ENCODE measurements at places on chromosomes 3 and 15.

DNA sequence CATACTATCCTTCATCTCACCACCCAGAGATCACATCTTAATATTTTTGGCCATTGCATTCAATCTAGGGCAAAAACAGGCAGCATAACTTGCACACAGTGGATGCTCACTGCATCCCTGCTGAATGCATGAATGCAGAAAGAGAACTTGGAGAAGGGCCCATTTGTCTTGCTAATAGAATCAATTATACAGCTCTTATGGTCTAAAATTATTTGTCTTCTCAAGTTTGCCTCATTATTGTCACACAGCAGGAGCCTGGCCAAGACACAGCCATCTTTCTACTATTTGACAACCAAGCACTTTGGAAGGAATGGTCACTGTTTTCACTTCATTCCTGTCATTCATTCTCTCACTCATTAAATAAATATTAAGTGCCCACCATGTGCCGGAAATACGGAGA, 1.2 kb upstream of the ARHGEF26 start:
- no peak for DNase-seq

- DNase-seq = no peak
Measured at GRCh38 chr3:123984957-123985356, 7.0 kb downstream of the ROPN1 start.

- DNase-seq = no peak
Measured at GRCh38 chr3:24479816-24480215, 14.8 kb downstream of the THRB start.

DNA sequence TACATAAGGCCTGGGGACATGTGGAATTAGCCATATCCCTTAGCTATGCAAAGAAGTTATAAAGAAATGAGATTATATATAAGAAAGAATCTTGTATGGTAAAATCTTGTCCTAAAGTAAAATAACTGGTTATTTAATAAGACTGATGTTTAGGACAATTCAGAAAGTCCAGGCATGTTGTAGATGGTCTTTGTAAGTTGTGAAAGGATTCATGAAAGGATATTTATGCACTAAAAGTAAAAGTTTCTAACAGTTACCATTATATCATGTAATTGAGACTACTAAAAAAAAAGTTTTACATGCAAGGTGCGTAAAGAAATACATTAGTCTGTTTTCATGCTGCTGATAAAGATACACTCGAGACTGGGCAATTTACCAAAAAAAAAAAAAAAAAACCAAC, 146.3 kb downstream of the FMN1 start:
- DNase-seq = no peak

GRCh38 chr15:94070356-94071295, 160.7 kb upstream of the MCTP2 start:
- DNase-seq = no peak

GRCh38 chr3:134874737-134875413, 79.8 kb downstream of the EPHB1 start:
- DNase-seq = no peak

DNA sequence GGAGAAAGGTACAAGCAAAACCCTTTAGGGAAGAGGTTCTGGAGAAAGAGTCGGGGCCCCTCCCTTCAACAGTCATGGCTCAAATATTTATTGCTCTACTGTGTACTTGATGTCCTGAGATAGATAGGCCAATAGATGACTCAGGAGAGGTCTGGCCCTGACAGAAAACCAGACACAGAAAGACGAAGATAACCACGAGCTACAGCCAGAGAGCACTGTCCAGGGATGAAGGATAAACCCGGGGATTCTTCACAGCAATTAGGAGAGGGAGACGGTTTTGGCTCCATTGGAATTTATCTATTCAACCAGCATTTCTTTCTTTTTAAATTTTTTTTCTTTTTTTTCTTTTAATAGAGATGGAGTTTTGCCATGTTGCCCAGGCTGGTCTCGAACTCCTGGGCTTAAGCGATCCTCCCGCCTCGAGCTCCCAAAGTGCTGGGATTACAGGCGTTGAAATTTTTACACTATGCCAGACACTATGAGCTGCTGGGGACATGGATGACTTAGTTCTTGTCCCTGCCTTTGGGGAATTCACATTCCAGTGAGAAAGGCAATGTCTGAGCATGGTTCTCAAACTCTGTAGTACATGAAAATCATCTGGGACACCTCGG, 4.6 kb upstream of the CIDEC start:
- no peak for DNase-seq

DNA sequence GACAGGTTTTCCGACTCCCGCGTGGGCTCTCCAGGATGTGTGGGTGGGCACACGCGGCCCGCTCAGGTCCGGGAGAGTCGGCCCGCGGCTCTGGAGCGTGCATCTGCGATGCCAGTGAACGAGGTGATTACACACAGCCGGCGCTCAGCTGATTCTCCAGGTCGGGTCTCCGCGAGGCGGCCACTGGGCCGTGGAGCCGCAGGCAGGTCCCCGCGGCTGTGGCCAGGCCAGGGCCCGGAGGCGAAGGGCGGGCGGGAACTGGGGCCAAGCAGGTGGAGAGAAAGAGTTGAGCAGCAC, 13.2 kb downstream of the PAK6 start:
- no peak for DNase-seq

DNA sequence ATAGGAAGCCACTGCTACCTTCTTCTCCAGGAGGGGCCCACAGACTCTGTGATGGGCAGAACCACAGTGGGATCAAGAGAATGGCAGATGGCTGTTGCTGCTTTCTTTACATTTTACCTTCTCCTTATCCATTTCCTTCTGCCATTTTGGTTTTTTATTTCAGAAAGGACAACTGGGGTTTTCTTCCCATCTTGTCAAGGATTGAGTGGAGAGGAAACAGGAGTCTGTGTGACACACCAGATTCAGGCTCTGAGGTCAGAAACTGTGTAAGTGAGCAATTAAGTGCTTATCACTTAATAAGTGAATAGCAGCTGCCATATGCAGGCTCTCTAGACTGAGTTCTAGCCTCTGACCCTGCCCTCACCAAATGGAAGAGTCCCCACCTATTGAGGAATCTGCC, 47.3 kb downstream of the ITGB5 start:
- DNase-seq = no peak

DNA sequence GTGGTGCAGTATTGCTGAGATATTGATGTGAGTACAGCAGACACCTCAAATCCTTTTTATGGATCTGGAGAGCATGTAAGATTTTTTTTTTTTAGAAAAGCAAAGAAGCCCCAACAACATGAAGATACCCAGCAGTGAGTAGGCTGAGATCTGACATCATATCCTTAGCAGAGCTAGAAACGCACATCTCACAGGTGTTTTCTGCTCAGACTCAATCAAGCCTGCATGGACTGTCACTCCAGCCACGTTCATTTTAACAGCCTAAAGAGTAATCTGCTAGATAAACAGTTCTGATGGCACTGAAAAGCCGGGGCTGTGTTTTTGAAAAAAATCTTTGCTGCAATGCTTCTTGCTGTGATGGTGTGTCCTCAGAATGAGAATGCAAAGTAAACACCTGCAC, 544.2 kb downstream of the FGF12 start:
- no peak for DNase-seq

GRCh38 chr3:23949784-23950183, 4.7 kb downstream of the NR1D2 start:
- no peak for DNase-seq

- no peak for DNase-seq
Measured at GRCh38 chr15:41930221-41930866, 36.5 kb upstream of the SPTBN5 start.

DNA sequence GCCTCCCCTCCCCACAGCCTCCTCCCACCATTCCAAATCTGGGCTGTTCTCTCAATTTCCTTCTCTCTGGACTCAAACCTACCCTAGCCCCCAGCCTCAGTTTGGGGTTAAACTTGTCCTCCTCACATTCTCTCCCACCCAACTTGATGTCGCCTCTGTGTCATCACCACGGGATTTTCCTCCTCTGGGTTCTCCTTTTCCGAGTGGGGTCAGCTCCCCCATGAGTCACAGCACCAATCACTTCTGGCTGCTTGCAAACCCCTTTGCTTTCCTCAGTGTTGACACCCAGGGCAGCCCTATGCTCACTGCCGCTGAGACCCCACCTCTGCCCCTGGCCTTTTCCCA, 451 bp downstream of the CCR5AS start:
- DNase-seq = peak; percentile 22

GRCh38 chr15:90647326-90647725, 69.8 kb upstream of the BLM start:
- no peak for DNase-seq

GRCh38 chr3:180698760-180699270, 19.5 kb upstream of the CCDC39 start:
- no peak for DNase-seq

- DNase-seq = no peak
Measured at GRCh38 chr15:68609629-68610028, 30.8 kb downstream of the CORO2B start.

DNA sequence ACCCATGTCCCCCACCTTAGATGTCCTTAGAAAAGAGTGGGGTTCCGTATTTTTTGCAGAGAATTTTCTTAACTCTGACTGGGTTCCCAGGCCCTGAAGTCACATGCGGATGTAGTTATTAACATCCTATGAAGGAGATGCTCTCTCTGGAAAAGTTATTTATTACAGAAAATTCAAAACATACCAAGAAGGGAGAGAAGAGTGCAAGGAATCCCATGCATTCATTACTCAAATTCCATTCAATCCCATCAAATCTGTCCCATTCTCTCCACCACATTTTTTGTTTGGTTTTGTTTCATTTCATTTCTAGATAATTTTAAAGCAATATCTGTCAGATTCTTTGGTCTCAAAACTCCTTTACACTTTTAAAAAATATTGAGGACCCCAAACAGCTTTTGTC, 34.3 kb upstream of the ANKRD34C start:
- DNase-seq = no peak

DNA sequence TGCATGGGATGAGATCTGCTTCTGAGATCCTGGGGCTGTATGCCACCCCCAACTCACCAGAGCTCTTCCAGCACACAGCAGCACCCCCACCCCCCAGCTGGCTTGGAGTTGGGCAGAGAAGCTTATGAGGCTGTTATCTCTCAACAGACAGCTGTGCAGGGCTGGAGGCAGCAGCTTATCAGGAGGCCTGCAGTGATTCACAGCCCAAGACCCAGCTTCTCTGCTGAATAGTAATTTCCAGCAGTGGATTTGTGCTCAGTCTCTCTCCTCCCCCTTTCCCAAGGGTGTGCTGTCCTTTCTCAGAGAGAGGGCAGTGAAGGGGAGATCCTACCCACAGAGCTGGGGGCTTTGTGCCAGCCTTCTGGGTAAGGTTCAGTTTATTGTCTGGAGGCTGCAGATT, 2.1 kb downstream of the RPP25 start:
- no peak for DNase-seq

- no peak for DNase-seq
Measured at GRCh38 chr15:60218256-60218655, 179.5 kb downstream of the ANXA2 start.

GRCh38 chr3:139716908-139717485, 39.2 kb upstream of the NMNAT3 start:
- DNase-seq = no peak

DNA sequence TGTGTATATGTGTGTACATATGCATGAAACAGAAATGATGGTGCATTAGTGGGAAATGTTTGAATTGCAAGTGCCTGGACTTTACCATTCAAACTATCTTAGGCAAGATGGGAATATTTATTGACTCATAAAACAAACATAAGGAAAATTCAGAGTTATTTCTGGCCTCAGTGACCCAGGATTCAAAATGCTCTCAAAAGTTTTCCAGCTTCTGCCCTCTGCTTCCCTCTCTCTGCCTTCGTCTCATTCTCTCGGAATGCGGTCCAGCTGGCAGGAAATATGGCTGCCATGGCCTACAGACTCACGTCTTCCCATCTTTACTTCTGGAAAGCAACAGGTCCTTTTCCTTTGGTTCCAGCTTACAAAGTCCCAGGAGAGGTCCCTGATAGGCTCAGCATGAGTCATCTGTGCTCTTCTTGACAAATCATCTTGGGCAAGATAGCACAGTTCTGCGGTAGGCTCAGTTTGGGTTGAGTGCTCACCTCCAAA, 8.7 kb upstream of the ZNF774 start:
- no peak for DNase-seq

GRCh38 chr3:107404727-107405469, 27.7 kb downstream of the CCDC54 start:
- DNase-seq = no peak

DNA sequence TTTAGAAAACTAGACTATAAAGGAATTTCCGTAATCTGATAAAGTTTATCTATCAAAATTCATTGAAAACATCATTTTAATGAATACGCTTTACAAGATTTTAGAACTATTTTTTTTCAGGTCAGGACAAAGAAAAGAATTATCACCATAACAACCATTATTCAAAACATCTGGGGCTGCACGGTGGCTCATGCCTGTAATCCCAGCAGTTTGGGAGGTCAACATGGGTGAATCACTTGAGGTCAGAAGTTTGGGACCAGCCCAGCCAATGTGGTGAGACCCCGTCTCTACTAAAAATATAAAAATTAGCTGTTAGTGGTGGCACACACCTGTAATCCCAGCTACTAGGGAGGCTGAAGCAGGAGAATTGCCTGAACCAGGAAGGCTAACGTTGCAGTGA, 260.4 kb downstream of the WNT5A start:
- no peak for DNase-seq

DNA sequence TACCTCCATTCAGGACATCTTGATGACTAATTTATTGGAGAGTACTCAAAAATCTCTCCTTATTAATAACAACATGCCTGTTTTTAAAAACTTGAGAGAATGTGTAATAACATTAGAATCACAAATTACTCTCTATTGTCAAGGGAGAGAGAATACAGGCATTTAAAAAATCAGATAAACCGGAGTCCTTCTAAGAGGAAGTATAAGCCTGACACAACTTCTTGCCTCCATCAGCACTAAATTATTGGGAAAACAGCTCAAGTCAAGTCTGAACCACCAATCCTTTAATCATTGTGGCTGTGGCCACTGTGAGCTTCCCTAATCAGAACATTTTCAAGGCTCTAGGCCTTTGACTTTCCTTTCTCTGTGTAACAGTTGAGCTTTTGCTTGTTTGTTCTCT, 38.0 kb downstream of the SSR3 start:
- no peak for DNase-seq

GRCh38 chr15:38059665-38060064, 125.2 kb downstream of the TMCO5A start:
- DNase-seq = no peak

DNA sequence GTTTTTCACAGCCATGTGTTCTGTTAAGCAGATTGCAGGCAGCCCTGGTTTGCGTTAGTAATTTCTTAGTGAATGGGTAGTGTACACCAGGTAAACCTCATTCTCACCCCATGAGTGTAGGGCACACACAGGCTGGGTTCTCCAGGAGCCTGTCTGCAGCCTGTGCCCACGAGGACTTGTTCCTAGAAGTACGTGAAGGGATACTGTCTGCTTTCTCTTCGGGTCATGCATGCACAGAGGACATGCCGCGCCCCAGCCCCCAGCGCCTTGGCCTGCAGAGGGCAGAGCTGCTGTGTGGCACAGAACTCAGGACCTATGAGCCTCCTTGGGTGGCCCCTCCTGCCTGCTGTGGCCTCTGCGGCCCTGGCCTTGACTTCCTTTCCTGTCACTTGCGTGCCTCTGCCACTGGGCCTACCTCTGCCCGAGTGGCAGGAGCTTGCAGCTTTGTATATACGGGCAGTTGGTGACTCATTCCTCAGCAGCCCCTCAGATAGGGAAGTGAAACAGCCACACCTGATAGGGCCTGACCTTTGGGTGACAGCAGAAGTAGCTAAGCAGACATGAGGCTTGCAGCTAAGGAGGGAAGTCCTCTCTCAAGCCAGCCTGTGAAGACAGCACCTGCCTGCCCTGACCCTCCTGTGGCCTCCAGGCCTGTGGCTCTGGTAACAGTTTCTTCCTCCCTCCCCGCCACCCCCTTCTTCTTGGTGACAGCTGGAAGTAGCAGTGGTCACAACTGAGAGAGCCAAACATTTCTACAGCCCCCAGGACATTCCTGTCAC, 19.5 kb downstream of the PPCDC start:
- DNase-seq = peak; percentile 67
